ENCODE measurements at places on chromosomes 2 and 18. TPM values are rescaled to one million over a fixed set of nuclear protein-coding genes. Genes with fewer than 3 reads are reported as not detected.
A peak's percentile ranks its signal among the peaks of the same experiment; 100 is the strongest.

DNA sequence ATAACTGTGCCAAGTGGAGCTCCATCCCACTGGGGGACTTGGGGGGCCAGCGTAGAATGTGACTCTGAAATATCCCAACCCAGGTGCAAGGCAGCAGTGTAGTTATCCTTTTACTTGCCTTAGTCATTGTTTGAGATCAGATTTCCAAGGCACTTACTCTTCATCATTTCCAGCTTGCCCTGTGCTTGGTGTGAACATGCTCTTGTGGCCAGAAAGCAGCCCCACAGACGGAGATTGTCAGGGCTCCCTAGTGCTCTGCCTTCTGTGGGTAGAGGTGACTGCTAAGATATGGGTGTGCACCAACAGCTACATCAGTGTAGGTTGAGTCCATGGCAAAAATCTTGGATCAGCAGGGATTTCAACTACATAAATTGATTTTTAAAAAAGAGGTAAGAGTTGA is 2010.0 kb upstream of the PIK3C3 start:
- no peak for DNase-seq
- H3K27me3 ChIP-seq: no peaks in the 10 kb centered on the region
- H3K27ac ChIP-seq: no peak overlapping the region
- no peaks in the 10 kb centered on the region for H3K4me1 ChIP-seq
- no peaks in the 10 kb centered on the region for H3K36me3 ChIP-seq
- H3K4me3 ChIP-seq: no peak overlapping the region

- H3K36me3 ChIP-seq: no peaks in the 10 kb centered on the region
- no peak for DNase-seq
- no peaks in the 10 kb centered on the region for H3K27me3 ChIP-seq
- no peak overlapping the region for H3K4me3 ChIP-seq
- H3K4me1 ChIP-seq: no peaks in the 10 kb centered on the region
Measured at GRCh38 chr18:25288340-25288938, 63.5 kb downstream of the ZNF521 start.

DNA sequence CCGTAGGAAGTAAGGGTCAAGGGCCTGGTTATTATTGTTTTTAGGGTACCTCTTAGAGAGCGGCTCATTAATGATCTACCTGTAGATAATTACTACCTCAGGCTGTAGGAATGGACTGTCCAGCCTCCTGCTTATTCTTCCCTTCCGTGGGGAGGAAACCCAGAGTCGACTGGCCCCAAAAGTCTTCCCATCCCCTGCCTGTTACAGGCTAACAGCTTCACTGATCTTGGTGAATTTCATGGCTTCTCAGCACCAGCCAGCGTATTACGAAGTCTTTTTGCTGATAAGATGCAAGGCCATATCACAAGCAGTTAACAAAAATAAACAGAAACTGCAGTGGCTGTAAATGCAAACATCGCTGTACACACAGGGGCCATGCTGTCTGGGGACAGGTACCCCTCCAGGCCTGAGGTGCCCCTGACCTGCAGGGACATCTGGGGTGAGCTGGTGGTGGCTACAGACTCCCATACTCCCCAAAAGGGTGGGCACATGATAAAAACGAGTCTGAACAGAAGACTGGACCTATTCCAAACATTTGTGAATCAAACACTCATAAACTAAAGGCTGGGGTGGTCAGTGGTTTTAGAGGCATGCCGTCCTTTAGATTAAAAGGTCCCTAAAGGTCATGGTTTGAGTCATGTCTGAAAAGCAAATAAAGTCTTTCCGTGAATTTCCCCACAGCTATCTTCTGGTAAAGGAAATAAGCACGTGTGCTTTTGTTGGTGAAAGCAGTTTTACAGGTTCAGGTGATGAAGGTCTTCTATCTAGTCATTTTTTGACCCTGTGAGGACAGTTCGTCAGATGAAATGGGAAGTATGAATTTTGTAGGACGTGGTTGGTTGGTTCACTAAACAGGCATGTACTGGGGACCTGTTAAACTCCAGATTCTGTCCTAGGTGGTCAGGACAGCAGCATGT is 36.7 kb downstream of the TTC39C start:
- no peak for DNase-seq
- no peaks in the 10 kb centered on the region for H3K36me3 ChIP-seq
- peak overlapping the region; percentile 5 for H3K4me3 ChIP-seq
- peaks cover 75% of the 10 kb centered on the region for H3K4me1 ChIP-seq
- H3K27ac ChIP-seq: peak overlapping the region; percentile 72

DNA sequence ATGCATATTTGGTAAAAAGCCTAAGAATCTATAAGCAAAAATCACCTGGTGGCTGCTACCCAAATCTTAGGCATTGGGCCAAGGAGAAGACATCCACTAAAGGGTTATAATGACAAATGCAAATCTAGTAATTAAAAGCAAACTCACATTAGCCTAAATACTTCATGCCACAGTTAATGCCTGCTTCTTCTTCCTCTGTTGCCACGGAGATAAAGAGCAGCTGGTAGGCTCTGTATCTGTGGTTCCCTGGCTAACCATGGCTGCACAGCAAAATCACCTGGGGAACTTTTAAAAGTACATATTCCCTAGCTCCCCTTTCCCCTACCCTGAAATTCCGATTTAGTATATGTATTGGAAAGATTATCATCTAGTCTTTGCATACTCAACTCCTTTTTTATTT is 114.3 kb downstream of the LNPK start:
- no peak for DNase-seq
- H3K4me1 ChIP-seq: no peaks in the 10 kb centered on the region
- H3K27ac ChIP-seq: no peak overlapping the region
- peaks cover 37% of the 10 kb centered on the region for H3K27me3 ChIP-seq
- H3K4me3 ChIP-seq: no peak overlapping the region

The DSC1 gene
- 0.24 TPM for total RNA-seq

The CRYGC gene
- total RNA-seq: not detected

The CFC1 gene
- not detected for total RNA-seq

The CRYGD gene
- total RNA-seq: not detected

DNA sequence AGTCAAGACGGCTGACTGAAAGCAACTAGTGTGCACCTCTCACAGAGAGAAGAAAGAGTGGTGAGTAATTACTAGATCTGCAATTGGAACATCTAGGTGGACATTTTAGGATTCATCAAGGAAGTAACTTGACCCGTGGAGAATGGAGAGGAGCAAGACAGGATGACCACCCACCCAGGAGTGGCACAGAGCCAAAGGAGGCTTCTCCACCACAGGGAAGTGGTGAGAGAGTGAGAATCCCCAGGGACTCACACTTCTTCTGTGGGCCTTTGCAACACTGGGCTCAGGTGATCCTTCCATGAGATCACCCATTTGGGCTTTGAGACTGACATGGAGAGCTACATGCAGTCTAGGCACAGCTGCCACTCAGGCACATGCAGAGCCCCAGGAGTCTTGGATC is 132.8 kb upstream of the GALNT5 start:
- no peak overlapping the region for H3K4me3 ChIP-seq
- no peaks in the 10 kb centered on the region for H3K36me3 ChIP-seq
- no peaks in the 10 kb centered on the region for H3K27me3 ChIP-seq
- H3K4me1 ChIP-seq: no peaks in the 10 kb centered on the region

The SOCS6 gene
- total RNA-seq: 0.60 TPM

The UGT1A6 gene
- total RNA-seq: not detected

DNA sequence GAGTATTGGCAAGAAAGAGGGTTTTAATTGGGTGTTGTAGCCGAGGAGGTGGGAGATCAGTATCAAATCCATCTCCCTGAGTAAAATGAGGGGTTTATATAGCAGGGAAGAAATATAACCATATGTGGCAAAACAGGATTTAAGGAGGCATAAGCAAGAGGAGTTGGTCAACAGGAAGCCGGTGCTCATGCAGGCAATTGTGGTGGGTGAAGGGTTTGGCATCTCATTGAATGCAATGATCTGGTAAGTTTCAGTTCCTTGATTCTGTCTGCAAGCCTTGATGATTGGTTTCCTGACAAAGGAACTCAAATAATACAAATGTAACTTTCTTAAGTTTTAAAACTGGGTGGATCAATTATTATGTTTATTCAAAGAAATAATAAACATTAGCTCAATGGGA is 564.4 kb upstream of the LINC00305 start:
- no peaks in the 10 kb centered on the region for H3K4me1 ChIP-seq
- H3K27me3 ChIP-seq: no peaks in the 10 kb centered on the region
- no peaks in the 10 kb centered on the region for H3K36me3 ChIP-seq

- H3K4me1 ChIP-seq: peaks cover 7% of the 10 kb centered on the region
- no peak overlapping the region for H3K27ac ChIP-seq
- H3K36me3 ChIP-seq: no peaks in the 10 kb centered on the region
- peaks cover 12% of the 10 kb centered on the region for H3K27me3 ChIP-seq
- DNase-seq: no peak
Measured at GRCh38 chr2:190184460-190184859, 121.9 kb upstream of the MSTN start.

GRCh38 chr2:199870581-199870980 is 19.6 kb upstream of the FTCDNL1 start:
- H3K27ac ChIP-seq: no peak overlapping the region
- H3K36me3 ChIP-seq: peaks cover 5% of the 10 kb centered on the region
- no peaks in the 10 kb centered on the region for H3K4me1 ChIP-seq
- DNase-seq: no peak
- H3K4me3 ChIP-seq: no peak overlapping the region
- H3K27me3 ChIP-seq: peaks cover 4% of the 10 kb centered on the region

DNA sequence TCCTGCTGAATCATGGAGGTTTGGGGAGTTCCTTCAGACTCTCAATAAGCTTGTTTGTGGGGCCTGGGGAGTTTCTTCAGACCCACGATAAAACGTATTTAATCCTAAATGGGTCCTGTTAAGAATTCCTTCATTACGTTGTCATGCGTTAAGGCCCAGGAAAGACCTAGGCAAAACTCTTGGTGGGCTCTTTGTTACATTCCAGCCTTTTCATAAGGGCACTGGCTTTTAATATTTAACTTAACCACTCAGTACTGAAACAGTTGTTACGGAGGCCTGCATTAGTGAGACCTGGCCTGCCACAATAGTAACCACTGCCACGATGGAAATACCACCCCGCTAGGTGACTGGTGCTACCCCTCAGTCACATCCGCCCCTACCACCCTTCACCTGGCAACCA is 17.5 kb upstream of the BIN1 start:
- DNase-seq: no peak
- H3K4me3 ChIP-seq: no peak overlapping the region
- H3K27ac ChIP-seq: no peak overlapping the region
- H3K27me3 ChIP-seq: no peaks in the 10 kb centered on the region

- H3K4me3 ChIP-seq: no peak overlapping the region
- no peak for DNase-seq
- peaks cover 16% of the 10 kb centered on the region for H3K4me1 ChIP-seq
- no peaks in the 10 kb centered on the region for H3K36me3 ChIP-seq
Measured at GRCh38 chr2:71064754-71065621, 3.5 kb upstream of the NAGK start.

GRCh38 chr2:220787251-220787650 is 784.9 kb downstream of the EPHA4 start:
- no peaks in the 10 kb centered on the region for H3K36me3 ChIP-seq
- no peaks in the 10 kb centered on the region for H3K4me1 ChIP-seq
- no peak overlapping the region for H3K27ac ChIP-seq
- no peak overlapping the region for H3K4me3 ChIP-seq
